ENCODE measurements at places on chromosomes 6 and 20. TPM values are rescaled to one million over a fixed set of nuclear protein-coding genes. Genes with fewer than 3 reads are reported as not detected.
A peak's percentile ranks its signal among the peaks of the same experiment; 100 is the strongest.

- DNase-seq, result no peak
Observed at GRCh38 chr20:6838181-6838826, 70.8 kb downstream of the BMP2 start.

- no peak for DNase-seq
Observed at GRCh38 chr6:7745942-7746341, 20.0 kb downstream of the BMP6 start.

GRCh38 chr6:100979267-100979666 is 98.1 kb upstream of the ASCC3 start:
- DNase-seq, result no peak

Gene CFB
- 22.6 TPM for total RNA-seq

GRCh38 chr6:111734068-111735061 is 128.7 kb upstream of the TRAF3IP2 start:
- DNase-seq, result no peak

DNA sequence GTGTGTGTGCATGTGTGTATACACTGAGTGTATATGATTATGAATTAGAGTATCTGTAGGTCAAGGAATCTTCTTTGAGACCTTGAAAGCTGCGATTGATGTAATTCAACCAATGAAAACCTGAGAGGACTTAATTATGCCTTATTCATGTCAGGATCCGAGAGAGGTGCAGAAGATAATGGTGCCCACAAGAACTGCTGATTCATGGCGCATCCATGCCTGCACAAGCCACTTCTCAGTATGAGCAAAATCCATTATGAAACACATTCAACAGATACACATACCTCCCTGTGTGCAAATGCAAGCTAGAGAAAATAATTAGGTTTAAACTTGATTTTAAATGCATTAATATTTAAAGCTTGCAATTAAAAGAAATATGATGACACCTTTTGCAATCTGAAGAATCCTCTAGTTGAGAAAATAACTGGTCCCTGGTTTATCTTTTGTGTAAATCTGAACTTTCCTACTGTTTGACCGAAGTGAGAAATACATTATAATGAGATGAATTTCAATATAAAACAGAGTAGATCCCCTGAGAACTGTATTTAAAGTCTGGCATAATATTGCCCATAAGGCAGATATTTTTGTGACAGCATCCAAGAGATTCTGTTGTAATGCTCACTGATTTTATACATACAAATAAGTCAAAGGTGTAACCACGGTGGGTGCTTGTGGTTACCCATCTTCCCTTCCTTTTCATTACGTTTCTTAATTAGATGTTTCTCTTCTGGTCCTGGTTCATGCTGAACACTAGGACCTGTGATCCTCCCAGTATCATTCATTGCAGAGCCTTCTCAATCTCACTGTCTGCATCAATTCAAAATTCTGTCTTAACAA is 45.6 kb downstream of the LY86 start:
- no peak for DNase-seq

Gene CYB5R4
- total RNA-seq, result 22.7 TPM

Gene SLC22A23
- 13.5 TPM for total RNA-seq

Gene CYP21A2
- total RNA-seq, result not detected

DNA sequence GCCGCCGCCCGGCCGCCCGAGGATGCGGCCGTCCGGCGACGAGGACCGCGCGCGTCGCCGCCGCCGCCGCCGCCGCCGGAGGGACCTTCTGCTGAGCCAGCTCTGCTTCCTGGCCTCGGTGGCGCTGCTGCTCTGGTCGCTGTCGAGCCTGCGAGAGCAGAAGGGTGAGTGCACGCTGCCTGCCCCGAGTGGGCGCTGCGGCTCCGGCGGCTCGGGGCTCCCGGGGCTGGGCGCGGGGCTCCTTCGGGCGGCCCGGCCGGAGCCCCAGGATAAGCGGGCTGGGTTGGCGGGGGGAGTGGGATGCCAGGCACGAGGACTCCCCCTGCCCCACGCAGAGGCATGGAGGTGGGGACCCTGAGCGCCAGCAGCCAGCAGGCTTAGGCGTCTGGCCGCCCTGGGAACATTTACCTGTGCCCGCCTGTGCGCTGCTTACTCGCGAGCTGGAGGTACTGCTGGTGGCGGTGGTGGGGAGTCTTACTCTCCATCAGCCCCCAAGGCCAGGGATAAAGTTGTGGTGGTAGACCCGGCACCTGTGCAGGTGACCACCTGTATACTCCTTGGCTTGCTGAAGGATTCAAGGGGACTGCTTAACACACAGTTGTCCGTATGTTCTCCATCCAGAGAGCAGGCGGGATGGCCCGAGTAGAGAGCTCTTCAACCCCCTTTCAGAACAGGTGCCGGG is 520 bp downstream of the SLC24A3 start:
- no peak for DNase-seq

Gene PMEPA1
- 177 TPM for total RNA-seq

Gene PTGIS
- 30.3 TPM for total RNA-seq

GRCh38 chr6:106536357-106536756 is 92.9 kb downstream of the RTN4IP1 start:
- DNase-seq, result no peak

DNA sequence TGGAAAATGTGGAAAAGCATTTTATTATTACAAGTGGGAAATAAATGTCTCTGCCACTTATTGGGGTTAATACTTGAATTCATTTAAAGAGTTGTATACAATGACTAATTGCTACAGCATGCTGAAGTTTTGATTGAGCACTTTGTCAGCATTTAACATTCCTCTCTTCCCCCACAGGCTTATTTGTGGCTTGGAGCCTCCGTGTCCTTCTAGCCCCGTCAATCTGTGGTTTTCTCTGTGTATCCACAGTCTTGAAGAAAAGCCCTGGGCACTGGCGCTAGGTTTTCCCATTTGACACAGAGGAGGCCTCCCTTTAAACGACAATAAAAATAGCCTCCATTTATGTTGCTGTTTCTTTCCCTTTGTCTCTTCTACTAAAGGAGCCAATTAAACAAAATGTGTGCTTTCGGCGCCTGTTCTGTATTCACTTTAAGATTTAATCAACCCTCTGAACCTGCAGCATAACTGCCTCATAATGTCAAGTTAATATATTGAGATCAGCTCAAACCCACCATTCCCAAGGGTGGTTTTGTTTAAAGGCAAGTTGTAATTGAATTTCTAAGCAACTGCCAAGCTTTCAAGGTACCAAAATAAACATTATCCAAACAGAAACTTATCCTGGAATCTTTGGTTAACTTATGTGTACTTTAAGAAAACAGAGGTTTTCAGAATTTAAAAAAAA is 326.6 kb upstream of the RNF24 start:
- DNase-seq, result no peak

DNA sequence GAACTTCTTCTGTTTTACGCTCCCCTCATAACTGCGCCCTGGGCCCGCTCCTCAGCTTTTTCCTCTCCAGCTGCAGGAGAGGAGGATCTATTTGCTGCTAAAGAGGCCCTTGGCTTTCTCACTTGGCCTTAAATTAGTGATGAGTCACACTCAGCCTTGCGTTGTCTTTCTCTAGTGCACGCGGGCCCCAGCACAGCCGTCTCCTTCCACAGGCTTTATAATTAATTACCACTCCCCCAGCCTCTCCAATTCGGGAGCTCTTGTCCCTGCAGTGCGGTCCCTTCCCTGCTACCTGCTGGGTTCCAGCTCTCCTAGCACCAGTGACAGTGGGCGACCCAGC is 25.2 kb downstream of the PACSIN1 start:
- DNase-seq, result no peak

- DNase-seq, result no peak
Observed at GRCh38 chr6:44702292-44702691, 314.8 kb downstream of the CDC5L start.

- DNase-seq, result no peak
Observed at GRCh38 chr6:7991536-7991935, 72.7 kb downstream of the BLOC1S5 start.

DNA sequence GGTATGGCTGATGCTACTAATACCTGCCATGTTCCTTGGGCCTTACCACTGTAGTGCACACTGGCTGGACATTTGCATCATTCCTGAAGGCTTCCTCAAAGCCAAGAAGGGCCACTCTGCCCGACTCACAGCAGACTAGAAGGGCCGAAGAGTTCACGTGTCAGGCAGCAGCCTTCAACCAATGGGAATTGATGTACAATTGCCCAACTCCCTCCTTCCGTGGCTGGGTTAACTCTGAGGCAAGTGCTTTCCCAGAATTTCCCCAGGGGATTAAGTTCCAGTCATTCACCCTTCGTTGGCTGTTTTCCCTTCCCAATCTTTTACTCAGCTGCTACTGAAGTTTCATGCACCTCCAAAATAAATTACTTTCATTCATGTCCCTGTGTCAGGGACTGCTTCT is 29.8 kb downstream of the PSMB9 start:
- DNase-seq, result no peak

- DNase-seq, result no peak
Observed at GRCh38 chr20:24998631-24999445, 6.3 kb upstream of the APMAP start.

- DNase-seq, result peak; percentile 53
Observed at GRCh38 chr6:53793318-53794136, 1.3 kb upstream of the LRRC1 start.

Gene OR2J1
- total RNA-seq, result not detected

DNA sequence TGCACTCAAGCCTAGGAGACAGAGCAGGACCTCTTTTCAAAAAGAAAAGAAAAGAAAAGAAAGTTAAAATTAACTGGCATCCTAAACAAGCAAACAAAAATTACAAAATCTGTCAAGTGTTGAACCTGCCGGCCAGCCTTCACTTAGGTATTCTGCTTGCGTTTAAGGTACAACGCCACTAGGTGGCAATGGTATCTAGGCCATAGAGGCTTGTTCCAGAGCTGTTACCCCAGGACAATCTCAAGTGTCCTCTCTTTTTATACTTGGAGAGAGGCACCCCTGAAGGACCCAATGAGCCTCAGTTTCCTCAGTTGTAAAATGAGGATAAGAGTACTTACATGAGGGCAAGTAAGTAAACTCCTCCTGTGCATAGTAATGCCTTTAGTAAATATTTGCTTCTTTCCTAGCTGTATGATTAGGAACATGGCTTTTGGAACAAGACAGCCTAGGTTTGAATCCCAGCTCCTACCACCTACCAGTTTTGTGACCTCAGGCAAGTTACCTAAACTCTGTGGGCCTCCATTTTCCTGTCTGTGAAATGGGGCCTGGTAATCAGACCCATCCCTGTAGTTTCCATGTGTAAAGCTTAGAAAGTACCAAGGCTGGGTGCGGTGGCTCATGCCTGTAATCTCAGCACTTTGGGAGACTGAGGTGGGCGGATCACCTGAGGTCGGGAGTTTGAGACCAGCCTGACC is 5.8 kb upstream of the PACSIN1 start:
- no peak for DNase-seq

Gene C6orf15
- 21.6 TPM for total RNA-seq

DNA sequence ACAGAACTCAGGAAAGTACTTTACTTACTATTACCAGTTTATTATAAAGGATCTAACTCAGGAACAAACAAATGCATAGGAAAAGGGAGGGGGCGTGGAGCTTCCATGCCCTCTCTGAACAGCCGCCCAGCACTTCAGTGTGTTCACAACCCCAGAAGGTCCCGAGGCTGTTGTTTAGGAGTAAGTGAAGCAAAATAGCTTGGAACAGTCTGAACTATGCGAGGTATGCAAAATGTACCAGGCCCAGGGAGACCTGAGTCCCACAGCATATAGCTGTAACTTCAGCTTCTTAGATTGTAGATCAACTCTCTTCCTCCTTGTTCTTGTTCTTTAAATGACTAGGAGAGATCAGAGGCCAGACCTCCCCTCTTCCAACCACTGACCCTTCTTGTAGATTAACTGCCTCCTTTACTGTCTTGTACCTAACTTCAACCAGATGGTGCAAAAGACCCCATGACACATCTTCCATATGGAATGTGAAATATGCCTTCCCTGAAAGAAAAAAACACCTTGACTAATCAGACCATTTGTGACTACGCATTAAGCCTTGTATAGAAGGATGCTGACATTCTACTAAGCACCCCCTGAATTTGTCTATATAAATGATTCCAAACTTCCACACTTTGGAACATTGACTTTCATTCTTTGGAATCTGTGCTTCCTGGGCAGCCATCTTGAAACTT is 98.8 kb upstream of the SNX9 start:
- DNase-seq, result no peak

Gene E2F1
- total RNA-seq, result 31.5 TPM

DNA sequence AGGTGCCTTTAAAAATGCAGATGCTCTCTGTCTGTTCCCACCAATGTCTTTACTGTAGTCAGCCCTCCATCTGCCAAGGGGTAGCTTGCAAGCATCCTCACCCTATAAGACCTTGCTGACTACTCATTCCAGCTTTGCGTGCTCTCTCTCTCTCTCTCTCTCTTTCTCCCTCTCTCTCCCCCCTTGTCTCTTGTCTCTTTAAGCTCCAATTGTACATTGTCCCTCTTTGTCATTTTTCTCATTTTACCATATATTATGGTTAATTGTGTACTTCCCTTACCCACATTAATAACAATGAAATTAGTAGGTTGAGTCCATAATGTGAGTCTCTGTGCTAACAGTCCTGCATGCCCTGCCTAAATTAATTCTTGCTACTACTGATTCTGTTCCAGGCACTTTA is 350.2 kb upstream of the CDH4 start:
- DNase-seq, result no peak

DNA sequence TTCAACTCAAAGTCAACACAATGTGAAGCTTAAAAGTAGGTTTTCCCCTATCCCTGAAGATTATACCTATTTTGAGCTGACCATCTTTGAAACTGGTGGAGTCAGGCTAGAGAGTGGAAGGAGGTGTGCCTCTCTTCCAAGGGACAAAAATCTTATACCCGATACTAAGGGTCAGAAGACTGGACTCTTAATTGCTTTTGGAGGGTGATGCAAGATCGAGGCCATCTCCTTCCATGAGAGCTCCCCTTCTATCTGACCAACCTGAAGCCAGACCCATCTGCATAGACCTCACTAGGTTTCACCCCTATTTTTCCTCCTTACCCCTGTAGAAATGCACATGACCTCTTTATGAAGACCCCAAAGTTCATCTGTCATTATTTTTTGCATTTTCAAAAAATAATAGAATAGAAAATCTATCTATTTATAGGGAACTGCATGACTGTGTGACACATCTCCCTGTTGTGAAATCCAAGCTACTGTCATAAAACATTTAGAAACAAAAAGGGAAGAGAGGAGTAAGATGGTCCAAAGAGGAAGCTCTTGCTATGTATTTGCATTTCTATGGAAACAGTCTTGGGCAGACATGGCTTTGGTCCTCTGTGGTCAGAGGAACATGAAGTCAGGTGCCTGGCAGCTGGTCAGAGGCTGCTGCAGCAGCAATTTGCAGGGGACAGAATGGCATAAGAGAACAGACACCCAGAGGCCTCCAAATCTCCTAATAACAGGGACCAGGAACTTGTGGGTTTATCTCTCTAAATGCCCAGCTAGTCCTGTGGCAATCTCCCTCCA is 349.2 kb downstream of the MAFB start:
- DNase-seq, result no peak

Gene TP53INP2
- total RNA-seq, result 4.9 TPM

- DNase-seq, result no peak
Observed at GRCh38 chr6:154122195-154122925, 83.3 kb downstream of the OPRM1 start.

- DNase-seq, result no peak
Observed at GRCh38 chr6:170144571-170145271, 146.2 kb downstream of the DLL1 start.

DNA sequence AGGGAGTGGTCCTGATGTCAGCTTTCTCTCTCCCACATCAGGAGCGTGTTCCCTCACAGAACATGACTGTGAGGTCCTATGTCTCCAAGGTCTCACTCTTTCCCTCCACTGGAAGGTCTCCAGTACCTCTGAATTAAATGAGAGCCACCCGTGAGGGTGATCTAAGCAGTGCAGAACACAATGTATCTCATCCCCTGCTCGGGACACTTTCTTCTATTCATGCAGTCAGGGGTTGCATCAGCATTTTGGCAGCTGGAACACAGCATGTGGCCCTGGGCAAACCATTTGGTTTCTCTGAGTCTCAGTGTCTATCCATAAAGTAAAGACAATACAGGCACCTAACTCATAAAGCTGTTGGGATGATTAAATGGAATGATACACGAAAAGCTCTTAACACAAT is 34.2 kb downstream of the MAFB start:
- no peak for DNase-seq

Gene IRF4
- not detected for total RNA-seq
